Osteoblast (primary cell): ENCODE measurements at places on chromosomes 3 and 15.
A peak's percentile ranks its signal among the peaks of the same experiment; 100 is the strongest.

- H3K27me3 ChIP-seq = no peaks in the 10 kb centered on the region
- H3K4me1 ChIP-seq = no peaks in the 10 kb centered on the region
- no peaks in the 10 kb centered on the region for H3K36me3 ChIP-seq
- H3K27ac ChIP-seq = no peak overlapping the region
Observed at GRCh38 chr15:101368086-101368780, 73.2 kb upstream of the SNRPA1 start.

GRCh38 chr15:29544513-29545128, 275.0 kb upstream of the NSMCE3 start:
- DNase-seq = no peak
- no peaks in the 10 kb centered on the region for H3K27me3 ChIP-seq
- no peaks in the 10 kb centered on the region for H3K4me1 ChIP-seq
- H3K4me3 ChIP-seq = no peak overlapping the region
- no peaks in the 10 kb centered on the region for H3K36me3 ChIP-seq
- no peak overlapping the region for H3K27ac ChIP-seq

- H3K36me3 ChIP-seq = no peaks in the 10 kb centered on the region
- H3K4me1 ChIP-seq = no peaks in the 10 kb centered on the region
- no peak overlapping the region for H3K27ac ChIP-seq
Observed at GRCh38 chr3:122342803-122343202, 17.8 kb downstream of the CSTA start.

DNA sequence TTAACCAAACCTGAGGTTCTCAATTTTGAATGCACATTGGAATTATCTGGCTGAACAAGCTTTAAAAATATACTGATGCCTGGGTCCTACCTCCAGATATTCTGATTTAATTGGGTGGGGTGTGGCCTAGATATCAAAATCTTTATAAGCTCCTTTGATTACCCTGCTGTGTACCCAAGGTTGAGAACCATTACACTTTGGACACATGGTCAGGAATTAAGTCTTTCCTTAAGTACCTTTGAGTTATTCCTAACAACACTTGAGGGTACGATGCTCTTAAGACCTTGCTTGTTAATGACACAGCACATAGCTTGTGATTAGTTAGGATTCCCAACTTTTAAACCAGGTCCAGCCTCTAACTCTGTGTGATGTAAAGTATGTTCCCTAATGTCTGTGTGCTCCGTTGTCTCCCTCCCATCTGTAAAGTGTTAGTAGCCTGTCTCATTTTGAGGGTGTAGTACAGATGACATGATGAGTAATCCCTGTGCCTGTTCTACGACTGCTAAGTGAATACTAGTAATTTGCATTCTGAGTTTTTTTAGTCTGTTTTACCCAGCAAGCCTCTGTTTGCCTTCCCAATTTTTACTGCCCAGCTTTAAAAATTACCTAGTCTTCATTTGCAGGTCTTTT, 154.9 kb downstream of the KLHL25 start:
- peak; percentile 70 for DNase-seq
- no peak overlapping the region for H3K4me3 ChIP-seq
- peak overlapping the region; percentile 60 for H3K27ac ChIP-seq

- no peaks in the 10 kb centered on the region for H3K27me3 ChIP-seq
- no peak overlapping the region for H3K4me3 ChIP-seq
- H3K4me1 ChIP-seq = peaks cover 33% of the 10 kb centered on the region
- H3K36me3 ChIP-seq = no peaks in the 10 kb centered on the region
Observed at GRCh38 chr15:59339252-59339672, 33.4 kb downstream of the MYO1E start.

- H3K4me1 ChIP-seq = no peaks in the 10 kb centered on the region
- no peaks in the 10 kb centered on the region for H3K27me3 ChIP-seq
- no peak overlapping the region for H3K4me3 ChIP-seq
- no peak overlapping the region for H3K27ac ChIP-seq
- no peaks in the 10 kb centered on the region for H3K36me3 ChIP-seq
Observed at GRCh38 chr15:54197995-54198394, 219.8 kb downstream of the UNC13C start.

- no peaks in the 10 kb centered on the region for H3K27me3 ChIP-seq
- no peaks in the 10 kb centered on the region for H3K36me3 ChIP-seq
- no peaks in the 10 kb centered on the region for H3K4me1 ChIP-seq
- DNase-seq = no peak
- no peak overlapping the region for H3K27ac ChIP-seq
Observed at GRCh38 chr3:164306042-164306441, 772.3 kb downstream of the SI start.

DNA sequence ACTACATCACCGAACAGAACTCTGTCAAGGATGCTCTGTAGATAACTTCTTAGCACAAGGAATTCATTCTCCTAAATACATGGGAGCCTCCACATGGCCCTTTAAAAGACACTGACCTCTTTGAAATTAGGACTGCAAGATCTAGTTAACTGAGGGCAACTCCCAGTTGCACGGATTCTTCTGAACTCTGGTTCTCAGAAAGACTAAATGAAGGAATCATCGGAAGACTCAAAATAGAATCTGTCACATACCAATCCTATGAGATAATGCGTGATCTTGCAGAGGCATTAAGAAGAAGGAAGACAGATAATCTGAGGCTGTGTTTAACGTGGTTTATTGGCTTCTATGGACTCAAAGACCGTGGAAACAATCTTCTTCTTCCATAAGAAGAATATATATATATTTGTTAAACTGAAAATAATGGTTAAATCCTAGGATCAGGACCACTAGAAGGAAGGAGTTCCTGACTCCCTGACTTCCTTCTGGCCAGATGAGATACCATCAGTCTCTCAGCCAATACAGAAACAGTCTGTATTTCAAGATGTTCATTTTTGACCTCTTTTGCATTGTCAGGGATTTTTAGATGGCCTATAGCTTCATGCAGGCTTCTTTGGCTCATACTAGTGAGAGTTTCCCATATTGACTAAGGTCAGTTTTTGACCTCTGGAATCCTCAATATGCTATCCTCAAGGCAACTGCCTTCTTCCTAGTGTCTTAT, 33.9 kb upstream of the TBC1D23 start:
- no peaks in the 10 kb centered on the region for H3K27me3 ChIP-seq
- H3K4me3 ChIP-seq = no peak overlapping the region
- H3K27ac ChIP-seq = no peak overlapping the region
- H3K4me1 ChIP-seq = peaks cover 17% of the 10 kb centered on the region

- H3K27me3 ChIP-seq = no peaks in the 10 kb centered on the region
- H3K36me3 ChIP-seq = no peaks in the 10 kb centered on the region
- no peak for DNase-seq
- no peak overlapping the region for H3K27ac ChIP-seq
Observed at GRCh38 chr3:25178672-25179071, 249.4 kb upstream of the RARB start.

DNA sequence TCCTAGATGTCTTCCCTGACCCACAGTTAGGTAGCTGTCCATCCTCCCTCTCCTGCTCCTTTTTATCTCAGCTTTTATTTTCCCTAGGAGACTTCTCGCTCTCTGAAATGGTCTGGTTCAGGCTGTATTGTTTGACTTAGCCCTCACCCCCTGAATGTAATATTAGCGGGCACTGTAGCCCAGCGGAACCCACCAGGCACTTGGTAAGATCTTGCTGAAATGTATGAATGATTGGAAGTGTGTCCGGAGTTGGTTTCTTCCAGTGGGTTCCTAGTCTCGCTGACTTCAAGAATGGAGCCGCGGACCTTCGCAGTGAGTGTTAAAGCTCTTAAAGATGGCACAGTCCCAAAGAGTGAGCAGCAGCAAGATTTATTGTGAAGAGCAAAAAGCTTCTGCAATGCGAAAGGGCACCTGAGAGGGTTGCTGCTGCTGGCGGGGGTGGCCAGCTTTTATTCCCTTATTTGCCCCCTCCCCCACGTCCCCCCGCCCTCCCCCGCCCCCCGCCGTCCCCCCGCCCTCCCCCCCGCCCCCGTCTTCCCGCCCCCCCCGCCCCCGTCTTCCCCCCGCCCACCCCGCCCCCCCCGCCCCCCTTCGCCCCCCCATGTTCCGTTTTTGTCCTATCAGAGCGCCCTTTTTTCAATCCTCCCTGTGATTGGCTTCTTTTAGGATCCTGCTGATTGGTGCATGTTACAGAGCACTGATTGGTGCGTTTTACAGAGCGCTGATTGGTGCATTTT, 694 bp upstream of the EEFSEC start:
- peaks cover 5% of the 10 kb centered on the region for H3K36me3 ChIP-seq
- H3K4me3 ChIP-seq = peak overlapping the region; percentile 81
- DNase-seq = no peak
- peaks cover 4% of the 10 kb centered on the region for H3K4me1 ChIP-seq

DNA sequence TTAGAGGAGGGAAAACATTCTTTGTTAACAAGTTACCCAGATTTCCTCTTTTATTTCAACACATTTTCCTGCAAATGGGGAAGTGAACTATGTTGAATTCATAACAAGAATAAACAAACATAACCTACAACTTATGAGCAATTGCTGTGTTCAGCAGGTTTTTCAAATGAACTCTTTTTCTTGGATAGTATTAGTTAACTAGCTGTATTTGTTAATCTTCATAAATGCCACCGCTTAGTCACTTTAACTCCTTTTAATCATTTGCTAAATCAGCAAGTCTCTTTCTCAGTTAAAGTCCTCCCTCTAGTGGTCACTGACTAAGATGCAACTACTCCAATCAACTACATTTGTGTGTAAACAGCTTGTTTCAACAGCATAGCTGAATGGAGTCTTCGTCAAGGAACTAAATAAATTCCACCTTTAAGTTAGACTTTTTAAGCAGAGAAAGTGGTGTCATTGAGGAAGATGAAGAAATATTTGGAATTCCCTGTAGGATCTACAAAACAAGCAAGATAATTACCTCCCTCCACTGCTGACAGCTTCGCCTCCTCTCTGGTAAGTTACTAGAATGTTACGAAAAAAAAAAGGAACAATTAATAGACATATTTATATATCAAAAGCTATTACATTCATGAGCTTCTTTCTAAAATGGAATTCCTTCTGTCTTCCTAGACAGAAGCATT, 1122.0 kb downstream of the ROBO1 start:
- no peaks in the 10 kb centered on the region for H3K27me3 ChIP-seq
- H3K36me3 ChIP-seq = no peaks in the 10 kb centered on the region
- H3K4me3 ChIP-seq = no peak overlapping the region
- peak; percentile 72 for DNase-seq
- H3K27ac ChIP-seq = no peak overlapping the region
- H3K4me1 ChIP-seq = peaks cover 4% of the 10 kb centered on the region

- peak; percentile 38 for DNase-seq
- no peak overlapping the region for H3K4me3 ChIP-seq
- no peaks in the 10 kb centered on the region for H3K27me3 ChIP-seq
- H3K27ac ChIP-seq = no peak overlapping the region
Observed at GRCh38 chr3:89314454-89315098, 207.2 kb downstream of the EPHA3 start.

GRCh38 chr3:45653205-45653604, 36.0 kb upstream of the SACM1L start:
- H3K27me3 ChIP-seq = no peaks in the 10 kb centered on the region
- no peak overlapping the region for H3K4me3 ChIP-seq
- H3K27ac ChIP-seq = no peak overlapping the region
- no peaks in the 10 kb centered on the region for H3K36me3 ChIP-seq
- H3K4me1 ChIP-seq = peaks cover 20% of the 10 kb centered on the region

GRCh38 chr15:66757521-66757920, 55.5 kb downstream of the SMAD6 start:
- H3K4me3 ChIP-seq = no peak overlapping the region
- H3K36me3 ChIP-seq = peaks cover 29% of the 10 kb centered on the region
- no peaks in the 10 kb centered on the region for H3K27me3 ChIP-seq
- peaks cover 48% of the 10 kb centered on the region for H3K4me1 ChIP-seq

GRCh38 chr3:153970741-153971347, 150.3 kb upstream of the ARHGEF26 start:
- no peaks in the 10 kb centered on the region for H3K4me1 ChIP-seq
- H3K36me3 ChIP-seq = no peaks in the 10 kb centered on the region
- no peak overlapping the region for H3K4me3 ChIP-seq

DNA sequence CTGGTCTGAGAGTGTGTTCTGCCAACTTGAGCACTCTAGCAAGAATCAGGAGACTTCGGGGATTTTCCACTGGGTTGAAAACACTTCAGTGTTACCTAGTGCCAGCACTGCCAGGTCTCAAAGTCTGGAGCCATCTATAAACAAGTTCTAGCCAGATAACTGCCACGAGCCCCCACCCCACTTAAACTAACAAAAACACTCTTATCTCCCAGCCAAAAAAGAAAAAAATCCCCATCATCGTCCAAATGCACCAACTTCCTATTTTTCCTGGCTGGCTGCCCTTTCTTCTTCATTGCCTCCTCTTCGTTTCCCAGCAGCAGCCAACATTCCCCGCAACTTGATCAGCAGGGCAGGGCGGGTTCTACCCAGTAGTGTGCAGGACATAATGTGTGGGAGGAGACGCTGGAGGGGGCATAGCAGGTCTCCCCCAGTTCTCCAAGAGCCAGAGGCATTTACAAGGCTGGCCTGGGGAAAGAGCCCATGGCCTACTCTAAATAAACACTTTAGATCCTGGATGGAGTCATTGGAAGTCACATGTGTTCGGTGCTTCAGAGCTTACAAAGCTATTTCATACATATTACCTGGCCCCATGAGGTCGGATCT, 29.5 kb downstream of the C2CD4B start:
- H3K4me1 ChIP-seq = peaks cover 17% of the 10 kb centered on the region
- no peaks in the 10 kb centered on the region for H3K36me3 ChIP-seq
- DNase-seq = peak; percentile 52
- no peak overlapping the region for H3K4me3 ChIP-seq
- H3K27ac ChIP-seq = no peak overlapping the region

DNA sequence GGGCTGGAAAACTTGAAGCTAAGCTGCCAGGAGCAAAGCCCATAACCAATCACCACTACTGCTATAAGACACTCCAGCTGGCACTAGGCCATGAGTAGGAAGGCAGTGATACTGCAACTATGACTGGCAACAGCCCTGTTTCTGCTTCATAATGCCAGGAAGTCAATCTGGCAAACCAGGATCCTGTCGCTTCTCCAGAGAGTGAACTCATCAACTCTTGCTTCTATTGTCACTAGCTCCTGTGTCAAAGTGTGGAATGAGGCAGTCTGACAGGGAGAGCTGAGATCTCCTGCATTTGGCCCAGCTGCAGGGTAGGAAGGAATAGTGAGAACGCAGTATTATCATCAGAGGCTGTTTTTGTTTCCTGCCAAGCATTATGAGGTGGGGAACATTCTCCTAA, 105.3 kb downstream of the CTNNB1 start:
- H3K4me1 ChIP-seq = peaks cover 6% of the 10 kb centered on the region
- no peak overlapping the region for H3K4me3 ChIP-seq
- DNase-seq = peak; percentile 87
- H3K27ac ChIP-seq = no peak overlapping the region
- no peaks in the 10 kb centered on the region for H3K27me3 ChIP-seq

- H3K4me3 ChIP-seq = no peak overlapping the region
- no peaks in the 10 kb centered on the region for H3K36me3 ChIP-seq
- H3K27me3 ChIP-seq = no peaks in the 10 kb centered on the region
- no peak overlapping the region for H3K27ac ChIP-seq
- peaks cover 24% of the 10 kb centered on the region for H3K4me1 ChIP-seq
Observed at GRCh38 chr3:184002469-184002868, 15.2 kb downstream of the ABCC5 start.

- H3K4me1 ChIP-seq = peaks cover 4% of the 10 kb centered on the region
- no peaks in the 10 kb centered on the region for H3K27me3 ChIP-seq
- H3K27ac ChIP-seq = no peak overlapping the region
- peak; percentile 13 for DNase-seq
- no peak overlapping the region for H3K4me3 ChIP-seq
Observed at GRCh38 chr3:157794771-157795170, 291.6 kb upstream of the VEPH1 start.
